ENCODE measurements at places on chromosomes 5 and 9. TPM values are rescaled to one million over a fixed set of nuclear protein-coding genes. Genes with fewer than 3 reads are reported as not detected.
A peak's percentile ranks its signal among the peaks of the same experiment; 100 is the strongest.

The STPG3 gene
- 0.23 TPM for polyA plus RNA-seq

The PCA3 gene
- not detected for polyA plus RNA-seq

The DBH gene
- 0.08 TPM for polyA plus RNA-seq

The PLCXD3 gene
- 3.0 TPM for polyA plus RNA-seq

The FRMD3 gene
- polyA plus RNA-seq: 1.5 TPM

The TMEM267 gene
- polyA plus RNA-seq: 6.6 TPM

The MARCOL gene
- polyA plus RNA-seq: not detected

GRCh38 chr5:139667730-139668063, 19.5 kb downstream of the CXXC5 start:
- no peaks in the 10 kb centered on the region for H3K27me3 ChIP-seq
- H3K36me3 ChIP-seq: no peaks in the 10 kb centered on the region
- peak overlapping the region; percentile 85 for H3K27ac ChIP-seq
- no peak for DNase-seq
- H3K4me1 ChIP-seq: peaks cover 81% of the 10 kb centered on the region
- H3K4me3 ChIP-seq: peak overlapping the region; percentile 33

DNA sequence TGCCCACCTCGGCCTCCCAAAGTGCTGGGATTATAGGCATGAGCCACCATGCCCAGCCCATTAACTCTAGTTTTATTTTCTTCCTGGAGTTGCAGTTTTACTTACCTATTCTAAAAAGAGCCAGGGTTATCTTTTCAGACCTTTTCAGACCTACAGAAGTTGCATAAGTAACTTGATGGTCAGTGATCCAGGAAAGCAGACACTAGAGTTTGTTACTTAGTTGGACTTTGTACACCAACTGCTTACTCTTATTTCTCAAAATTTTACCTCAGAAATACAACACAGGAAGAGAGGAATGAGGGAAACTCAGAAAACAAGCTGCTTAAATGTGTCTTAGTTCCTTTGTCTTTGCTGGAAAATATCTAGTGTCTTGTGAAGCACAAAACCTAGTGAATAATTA, 25.4 kb downstream of the RAD23B start:
- H3K27ac ChIP-seq: no peak overlapping the region
- peaks cover 3% of the 10 kb centered on the region for H3K4me1 ChIP-seq
- no peaks in the 10 kb centered on the region for H3K36me3 ChIP-seq
- H3K4me3 ChIP-seq: no peak overlapping the region
- no peak for DNase-seq

DNA sequence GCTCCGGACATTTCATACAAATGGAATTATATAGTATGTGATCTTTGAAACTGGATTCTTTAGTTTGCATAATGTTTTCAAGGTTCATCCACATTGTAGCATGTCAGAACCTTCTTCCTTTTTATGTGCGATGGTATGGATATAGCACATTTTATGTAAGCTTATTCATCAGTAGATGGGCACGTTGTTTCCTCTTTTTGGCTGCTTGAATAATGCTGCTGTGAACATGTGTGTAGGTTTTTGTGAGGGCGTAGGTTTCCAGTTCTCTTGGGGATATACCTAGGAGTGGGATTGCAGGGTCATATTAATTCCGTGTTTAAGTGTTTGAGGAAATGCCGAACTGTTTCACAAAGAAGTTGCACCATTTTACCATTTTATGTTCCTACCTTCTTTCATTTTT, 187.8 kb downstream of the NR3C1 start:
- H3K27me3 ChIP-seq: no peaks in the 10 kb centered on the region
- H3K27ac ChIP-seq: no peak overlapping the region
- no peaks in the 10 kb centered on the region for H3K4me1 ChIP-seq
- H3K36me3 ChIP-seq: no peaks in the 10 kb centered on the region

- no peak for DNase-seq
- H3K27me3 ChIP-seq: no peaks in the 10 kb centered on the region
- H3K4me3 ChIP-seq: no peak overlapping the region
- no peaks in the 10 kb centered on the region for H3K36me3 ChIP-seq
- no peak overlapping the region for H3K27ac ChIP-seq
- H3K4me1 ChIP-seq: no peaks in the 10 kb centered on the region
These were observed 220.1 kb downstream of the PRR16 start for GRCh38 chr5:120684213-120684612.

DNA sequence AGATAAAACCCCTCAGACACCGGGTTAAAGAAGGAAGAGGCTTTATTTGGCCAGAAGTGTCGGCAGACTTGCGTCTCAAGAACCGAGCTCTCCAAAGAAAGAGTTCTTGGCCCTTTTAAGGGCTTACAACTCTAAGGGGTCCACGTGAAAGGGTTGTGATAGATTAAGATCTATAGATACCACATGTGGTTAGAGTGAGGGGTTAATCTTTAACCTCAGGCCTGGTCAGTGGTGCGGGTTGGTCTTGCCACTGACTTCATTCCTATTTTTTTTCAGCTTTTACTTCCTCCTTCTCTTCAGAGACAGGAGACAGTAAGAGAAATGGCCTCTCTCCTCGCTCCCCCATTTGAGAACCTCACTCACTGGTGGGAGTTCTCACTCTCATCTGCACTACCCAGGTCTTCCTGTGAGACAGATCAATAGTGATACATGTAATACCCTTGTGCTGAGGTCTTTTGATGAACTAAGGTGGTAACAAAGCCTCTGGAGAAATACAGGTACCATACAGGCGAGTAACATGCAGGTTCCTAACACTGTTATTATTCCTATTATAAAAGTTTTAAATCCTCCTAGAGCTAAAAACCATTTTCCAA, 52.4 kb upstream of the COX7C start:
- DNase-seq: no peak
- no peaks in the 10 kb centered on the region for H3K36me3 ChIP-seq
- H3K4me3 ChIP-seq: no peak overlapping the region
- no peaks in the 10 kb centered on the region for H3K4me1 ChIP-seq
- no peak overlapping the region for H3K27ac ChIP-seq

- peaks cover 9% of the 10 kb centered on the region for H3K4me1 ChIP-seq
- no peak overlapping the region for H3K27ac ChIP-seq
- H3K27me3 ChIP-seq: no peaks in the 10 kb centered on the region
- no peak overlapping the region for H3K4me3 ChIP-seq
These were observed 5.7 kb downstream of the NR6A1 start for GRCh38 chr9:124765439-124765835.

- peaks cover 8% of the 10 kb centered on the region for H3K4me1 ChIP-seq
- no peak for DNase-seq
- H3K27ac ChIP-seq: no peak overlapping the region
- H3K27me3 ChIP-seq: no peaks in the 10 kb centered on the region
- no peaks in the 10 kb centered on the region for H3K36me3 ChIP-seq
- no peak overlapping the region for H3K4me3 ChIP-seq
These were observed 9.8 kb downstream of the TNIP1 start for GRCh38 chr5:151071021-151071420.

- no peaks in the 10 kb centered on the region for H3K36me3 ChIP-seq
- H3K4me1 ChIP-seq: peaks cover 16% of the 10 kb centered on the region
- H3K27me3 ChIP-seq: no peaks in the 10 kb centered on the region
- DNase-seq: no peak
These were observed 166.5 kb downstream of the MAPKAP1 start for GRCh38 chr9:125540497-125540896.

DNA sequence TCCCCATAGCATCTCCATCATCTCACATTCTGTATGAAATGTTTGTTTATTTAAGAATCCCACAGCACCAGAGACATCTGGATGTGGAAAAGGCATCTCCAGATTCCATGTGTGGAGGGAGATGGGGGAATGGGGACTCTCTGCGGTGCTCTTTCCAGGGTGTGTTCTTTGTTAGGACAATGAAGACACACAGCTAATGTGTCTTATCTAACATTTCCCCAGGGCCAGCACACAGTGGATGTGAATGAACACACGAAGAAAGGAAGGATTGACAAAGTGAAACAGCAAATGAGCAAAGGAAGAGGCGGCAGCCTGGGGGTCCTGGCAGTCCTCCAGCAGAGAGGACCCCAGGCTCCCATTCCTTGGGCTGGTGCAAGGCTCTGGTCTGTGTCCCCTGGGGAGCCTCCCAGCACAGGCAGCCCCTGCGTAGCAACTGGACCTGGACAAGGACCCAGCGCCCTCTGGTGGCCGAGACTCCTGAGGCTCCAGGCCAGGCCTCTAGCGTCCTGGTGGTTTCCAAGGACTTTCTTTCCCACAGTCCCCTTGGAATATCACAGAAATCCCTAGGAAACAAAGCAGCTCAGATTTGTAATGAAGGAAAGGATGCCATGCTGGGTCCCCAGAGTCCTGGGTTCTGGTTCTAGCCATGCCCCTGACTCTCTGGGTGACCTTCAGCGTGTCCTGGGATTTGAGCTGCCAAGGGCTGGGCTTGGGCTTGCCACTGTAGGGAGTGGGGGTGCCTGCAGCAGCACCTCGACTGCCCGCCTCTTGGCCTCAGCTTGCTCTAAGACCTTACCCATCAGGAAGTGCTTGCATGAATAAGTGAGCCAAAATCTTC, 3.5 kb upstream of the PDLIM7 start:
- no peak overlapping the region for H3K27ac ChIP-seq
- H3K4me1 ChIP-seq: no peaks in the 10 kb centered on the region
- H3K4me3 ChIP-seq: no peak overlapping the region
- no peaks in the 10 kb centered on the region for H3K36me3 ChIP-seq
- peak; percentile 95 for DNase-seq
- no peaks in the 10 kb centered on the region for H3K27me3 ChIP-seq

DNA sequence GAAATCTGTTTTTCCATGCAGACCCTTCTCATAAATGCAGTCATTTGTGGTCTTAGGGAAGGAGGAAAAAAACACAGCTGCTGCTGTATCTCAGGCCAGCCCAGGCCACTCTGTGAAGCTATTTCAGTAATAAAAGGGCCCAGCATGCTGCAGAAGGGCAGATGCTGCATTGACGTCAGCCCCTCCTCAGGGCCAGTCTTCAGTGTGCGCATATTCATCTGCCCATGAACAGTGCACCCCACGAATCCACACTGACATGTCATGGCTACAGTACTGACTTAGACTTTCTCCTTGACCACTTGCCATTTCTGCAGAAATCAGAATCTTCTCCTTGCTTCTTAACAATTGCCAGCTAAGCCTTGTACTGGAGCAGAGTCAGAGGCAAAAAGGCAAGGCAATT, 304.7 kb downstream of the GABRG2 start:
- H3K36me3 ChIP-seq: no peaks in the 10 kb centered on the region
- no peaks in the 10 kb centered on the region for H3K4me1 ChIP-seq
- H3K27me3 ChIP-seq: no peaks in the 10 kb centered on the region
- no peak for DNase-seq
- H3K27ac ChIP-seq: no peak overlapping the region

DNA sequence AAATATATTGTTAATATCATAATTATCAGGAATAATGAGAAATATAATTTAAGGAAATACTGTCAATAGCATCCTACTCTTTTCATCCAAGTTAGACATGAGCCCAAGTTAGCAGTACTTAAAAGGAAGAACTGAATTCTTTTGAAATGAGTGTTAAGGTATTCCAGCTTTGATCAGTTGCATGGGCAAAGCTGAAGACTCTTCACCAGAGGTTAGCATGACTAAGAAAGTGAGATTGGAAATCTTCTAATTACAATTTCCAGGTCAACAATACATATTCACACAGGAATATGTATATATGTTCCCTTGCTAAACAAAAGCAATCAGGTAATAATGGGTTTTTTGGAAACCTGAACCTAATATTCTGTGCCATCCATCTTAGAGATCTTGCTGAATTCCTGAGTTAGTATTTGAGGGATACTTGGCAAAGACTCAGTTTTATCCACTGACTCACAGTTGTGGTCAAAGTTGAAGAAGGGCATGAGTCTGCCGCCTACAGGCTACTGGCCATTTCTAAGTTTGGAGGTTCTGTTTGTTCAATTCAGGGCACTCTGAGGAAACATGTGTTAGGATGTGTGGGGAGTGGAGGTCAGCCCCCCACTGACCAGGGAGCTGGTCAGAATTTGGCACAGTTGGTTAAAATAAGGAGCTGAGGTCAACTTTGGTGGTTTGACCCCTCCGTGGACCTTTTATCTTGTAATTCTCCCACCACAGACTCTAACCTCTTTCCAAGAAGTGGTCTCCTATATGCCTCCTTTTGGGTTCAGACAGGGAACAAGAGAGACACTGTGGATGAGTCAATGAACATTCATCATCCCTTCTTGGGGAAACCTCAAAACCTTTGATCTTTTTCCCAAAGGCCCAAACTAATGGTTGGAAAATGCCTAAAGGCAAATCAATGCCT, 118.3 kb downstream of the PIK3R1 start:
- H3K36me3 ChIP-seq: no peaks in the 10 kb centered on the region
- H3K27ac ChIP-seq: no peak overlapping the region
- no peaks in the 10 kb centered on the region for H3K27me3 ChIP-seq
- H3K4me3 ChIP-seq: no peak overlapping the region

DNA sequence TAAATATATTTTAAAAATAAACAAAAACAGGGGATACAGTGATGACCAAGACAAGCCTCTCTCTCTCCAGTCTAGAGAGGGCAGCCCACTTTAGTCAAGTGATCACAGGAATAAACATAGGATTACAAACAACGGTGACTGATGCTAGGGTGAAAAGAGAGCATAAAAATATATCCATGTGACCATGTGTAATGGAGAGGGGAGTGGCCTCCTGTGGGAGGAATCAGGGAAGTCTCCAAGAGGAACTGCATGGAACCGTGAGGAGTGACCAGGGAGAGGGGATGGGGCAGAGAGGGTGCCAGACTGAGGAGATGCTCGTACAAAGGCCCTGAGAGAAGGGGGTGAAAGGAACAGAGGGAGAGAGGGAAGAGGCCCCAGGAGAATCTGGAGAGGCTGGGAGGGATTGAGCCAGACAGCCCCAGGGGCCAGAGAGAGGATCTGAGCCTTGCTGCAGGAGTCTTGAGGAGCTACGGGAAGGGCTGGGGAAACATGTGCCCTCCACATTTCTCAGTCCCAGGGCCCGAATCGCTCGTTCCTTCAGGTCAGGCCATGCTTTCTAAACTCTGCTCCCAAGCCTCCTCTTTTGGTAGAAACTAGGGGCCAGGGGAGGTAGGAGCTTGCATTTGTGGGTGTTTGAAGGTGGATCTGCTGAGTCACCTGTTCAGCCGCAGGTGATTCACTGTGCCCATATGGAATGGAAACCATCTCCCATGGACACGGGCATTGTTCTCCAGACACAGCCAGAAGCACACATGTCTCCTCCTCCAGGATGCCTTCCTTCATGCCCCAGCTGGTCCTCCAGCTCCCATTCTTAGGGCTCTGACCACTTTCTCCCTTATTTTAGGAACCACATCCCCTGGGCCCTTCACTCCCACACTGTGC, 63.8 kb downstream of the PAX5 start:
- H3K4me3 ChIP-seq: no peak overlapping the region
- H3K36me3 ChIP-seq: no peaks in the 10 kb centered on the region
- no peak overlapping the region for H3K27ac ChIP-seq
- H3K27me3 ChIP-seq: no peaks in the 10 kb centered on the region

- peak overlapping the region; percentile 53 for H3K4me3 ChIP-seq
- peak overlapping the region; percentile 13 for H3K27ac ChIP-seq
- DNase-seq: no peak
- H3K4me1 ChIP-seq: peaks cover 7% of the 10 kb centered on the region
These were observed 1.5 kb downstream of the CDC42SE2 start for GRCh38 chr5:131265311-131265803.

DNA sequence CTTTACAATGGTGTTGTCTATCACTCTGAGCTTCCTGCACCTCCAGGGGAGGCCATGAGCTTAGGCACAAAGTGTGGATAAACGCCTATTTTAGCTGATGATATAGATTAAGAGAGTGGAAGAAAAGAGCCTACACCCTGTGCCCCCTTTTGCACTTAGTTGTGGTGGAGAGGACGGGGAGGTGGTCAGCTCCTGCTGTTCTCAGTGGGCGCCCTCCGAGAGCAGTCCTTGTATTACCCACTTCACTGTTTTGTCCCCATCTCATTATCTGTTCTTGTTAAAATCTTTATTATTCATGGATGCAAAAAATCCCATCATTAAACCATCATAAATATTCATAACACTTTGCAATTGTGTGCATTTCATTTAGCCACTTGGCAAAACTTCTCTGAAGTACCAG, 303.3 kb downstream of the EFNA5 start:
- DNase-seq: no peak
- no peaks in the 10 kb centered on the region for H3K36me3 ChIP-seq
- H3K27me3 ChIP-seq: no peaks in the 10 kb centered on the region
- no peak overlapping the region for H3K27ac ChIP-seq

Data from pancreas (tissue), 10 donors.